Activated CD8-positive, alpha-beta memory T cell treated with anti-CD3 and anti-CD28 coated beads for 36 hours (primary cell): ENCODE measurements at places on chromosomes 3 and 15. TPM values are rescaled to one million over a fixed set of nuclear protein-coding genes. Genes with fewer than 3 reads are reported as not detected.

MAGEL2 gene
- not detected for total RNA-seq

CD200R1 gene
- 2.6 TPM for total RNA-seq

TM6SF1 gene
- total RNA-seq = 2.1 TPM

SLC38A3 gene
- total RNA-seq = 0.29 TPM

CPLX3 gene
- not detected for total RNA-seq

EIF1B gene
- 68.9 TPM for total RNA-seq

MUSTN1 gene
- total RNA-seq = 0.61 TPM

ALG1L2 gene
- 1.0 TPM for total RNA-seq

GPR62 gene
- total RNA-seq = not detected

GPR27 gene
- total RNA-seq = 2.7 TPM

OR5K2 gene
- not detected for total RNA-seq

CXCR6 gene
- total RNA-seq = 8.8 TPM
